NT2/D1 (cell line): ENCODE measurements at places on chromosomes 3 and 15.

DNA sequence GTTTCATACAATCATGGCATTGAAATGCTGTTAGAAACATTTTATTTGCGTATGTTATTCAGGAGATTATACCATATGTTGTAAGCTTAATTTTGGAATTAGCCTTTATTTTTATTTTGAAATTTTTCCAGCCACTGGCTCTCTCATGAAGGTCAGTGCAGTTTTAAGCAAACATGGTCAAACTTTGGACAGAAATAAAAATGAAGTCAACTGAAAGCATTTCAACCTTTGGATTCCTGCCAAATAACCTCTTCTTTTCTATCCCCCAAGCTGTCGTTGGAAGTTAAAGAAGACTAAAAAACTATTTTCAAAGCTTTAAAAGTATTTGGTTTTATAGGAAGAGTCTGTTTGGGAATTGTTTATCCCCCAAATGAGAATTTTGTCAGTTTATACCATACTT, 846.6 kb downstream of the MCTP2 start:
- DNase-seq = no peak

GRCh38 chr3:188607805-188608315, 453.9 kb downstream of the LPP start:
- no peak for DNase-seq

GRCh38 chr15:66873856-66874255, 171.8 kb downstream of the SMAD6 start:
- DNase-seq = no peak

DNA sequence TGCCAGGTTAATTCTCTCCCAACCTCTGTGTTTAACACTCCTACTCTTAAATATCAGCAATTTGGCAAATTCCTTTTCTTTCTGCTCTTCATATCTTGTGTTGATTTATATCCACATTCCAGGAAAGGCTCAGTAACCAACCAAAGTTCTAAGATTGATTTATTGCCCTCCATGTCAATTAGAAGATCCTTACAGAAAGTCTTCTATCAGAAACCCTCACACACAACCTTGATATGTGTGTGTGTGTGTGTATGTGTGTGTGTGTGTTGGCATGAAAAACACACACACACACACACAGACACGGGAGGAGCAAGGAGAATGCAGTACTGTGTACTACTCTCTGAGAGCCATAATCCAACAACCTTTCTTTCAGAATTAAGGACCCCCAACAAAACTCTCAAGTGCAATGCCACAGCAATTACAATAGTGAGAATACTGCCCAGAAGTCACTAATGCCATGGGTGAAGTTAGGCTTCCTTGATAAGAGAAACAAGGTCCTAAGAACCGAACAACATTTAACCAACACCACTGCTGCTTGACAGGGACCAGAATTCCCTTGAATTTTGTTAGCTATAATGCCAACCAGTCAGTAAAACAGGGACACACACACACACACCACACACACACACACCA, 1.1 kb downstream of the LSAMP start:
- no peak for DNase-seq

DNA sequence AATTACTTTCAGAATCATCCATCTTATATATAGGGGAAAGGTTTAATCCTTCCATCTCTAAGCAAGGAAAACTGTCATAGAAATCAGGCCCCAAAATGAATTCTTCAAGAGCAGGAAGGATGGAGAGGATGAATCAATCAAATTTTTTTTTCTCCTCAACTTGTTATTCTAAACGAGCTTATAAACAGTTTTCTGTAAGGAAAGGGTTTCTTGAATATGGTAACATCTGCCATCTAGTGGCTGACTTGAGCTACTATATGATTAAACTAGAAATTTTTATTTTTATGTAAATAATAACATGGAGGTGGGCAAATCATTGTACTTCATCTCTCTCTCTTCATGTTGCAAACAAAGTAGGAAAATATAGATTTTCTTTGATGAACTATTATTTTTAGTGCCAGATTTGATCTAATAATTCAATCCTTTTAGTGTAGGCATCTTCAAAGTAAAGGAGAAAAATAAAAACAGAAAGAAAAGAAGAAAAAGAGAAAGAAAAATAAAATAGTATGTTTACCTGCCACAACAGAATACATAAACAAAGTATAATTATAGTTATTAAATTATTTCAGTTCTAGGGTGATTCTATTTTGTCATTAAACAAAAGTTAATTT, 146.6 kb downstream of the SERPINI1 start:
- peak; percentile 15 for DNase-seq

- peak; percentile 16 for DNase-seq
Observed at GRCh38 chr3:144549166-144549565, 577.5 kb downstream of the DIPK2A start.

GRCh38 chr3:188695241-188695640, 476.5 kb upstream of the TPRG1 start:
- no peak for DNase-seq

DNA sequence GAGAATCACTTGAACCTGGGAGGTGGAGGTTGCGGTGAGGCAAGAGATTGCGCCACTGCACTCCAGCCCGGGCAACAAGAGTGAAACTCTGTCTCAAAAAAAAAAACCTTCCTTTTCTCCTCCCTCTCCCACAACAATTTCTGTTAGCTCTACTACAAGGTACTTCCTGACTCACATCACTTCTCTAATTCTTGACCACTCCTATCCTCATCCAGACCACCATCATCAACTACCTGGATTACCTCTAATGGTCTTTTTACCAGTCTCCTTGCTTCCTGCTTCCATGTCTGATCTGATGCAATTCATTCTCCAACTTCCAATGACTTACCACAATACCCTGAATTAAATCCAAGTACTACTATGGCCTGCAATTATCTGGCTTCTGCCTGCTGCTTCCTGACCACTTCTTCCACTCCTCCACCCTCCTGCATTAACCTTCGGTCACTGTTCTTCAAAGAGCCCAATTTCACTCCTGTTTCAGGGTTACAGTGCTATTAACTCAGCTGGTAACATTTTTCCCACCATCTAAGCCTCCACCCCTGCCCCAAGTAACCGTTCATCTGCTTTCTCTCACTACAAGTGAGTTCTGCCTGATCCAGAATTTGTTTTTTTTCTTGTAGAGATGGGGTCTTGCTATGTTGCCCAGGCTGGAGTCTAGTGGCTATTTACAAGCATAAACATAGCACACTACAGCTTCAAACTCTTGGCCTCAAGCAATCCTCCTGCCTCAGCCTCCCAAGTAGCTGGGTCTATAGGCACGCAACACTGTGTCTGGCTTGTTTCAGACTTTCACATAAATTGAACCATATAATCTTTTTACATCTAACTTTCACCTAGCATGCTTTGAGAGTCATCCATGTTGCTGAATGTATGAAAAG, 27.8 kb downstream of the DCAF1 start:
- no peak for DNase-seq

- no peak for DNase-seq
Observed at GRCh38 chr3:126818400-126819095, 114.5 kb downstream of the CHCHD6 start.

GRCh38 chr3:186807231-186807630, 949 bp upstream of the RFC4 start:
- no peak for DNase-seq

DNA sequence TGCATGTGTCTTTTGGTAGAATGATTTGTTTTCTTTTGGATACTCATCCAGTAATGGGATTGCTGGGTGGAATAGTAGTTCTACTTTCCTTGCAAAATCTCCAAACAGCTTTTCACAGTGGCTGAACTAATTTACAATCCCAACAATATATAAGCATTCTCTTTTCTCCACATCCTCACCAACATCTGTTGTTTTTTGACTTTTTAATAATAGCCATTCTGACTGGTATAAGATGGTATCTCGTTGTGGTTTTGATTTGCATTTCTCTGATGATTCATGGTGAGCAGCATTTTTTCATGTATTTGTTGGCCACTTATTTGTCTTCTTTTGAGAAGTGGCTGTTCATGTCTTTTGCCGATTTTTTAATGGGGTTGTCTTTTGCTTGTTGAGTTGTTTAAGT, 55.8 kb downstream of the ST8SIA2 start:
- DNase-seq = no peak
